ENCODE measurements at places on chromosomes 13 and 19.
A peak's percentile ranks its signal among the peaks of the same experiment; 100 is the strongest.

GRCh38 chr19:14517840-14518505 lies at the start of gene DNAJB1:
DNAJB1 (minus strand) TSS chr19:14518397; CDS start chr19:14518349, 48 bp downstream.
- peak; percentile 54 for DNase-seq

GRCh38 chr13:27161980-27162379 lies 9.6 kb downstream of the USP12 start:
- no peak for DNase-seq

DNA sequence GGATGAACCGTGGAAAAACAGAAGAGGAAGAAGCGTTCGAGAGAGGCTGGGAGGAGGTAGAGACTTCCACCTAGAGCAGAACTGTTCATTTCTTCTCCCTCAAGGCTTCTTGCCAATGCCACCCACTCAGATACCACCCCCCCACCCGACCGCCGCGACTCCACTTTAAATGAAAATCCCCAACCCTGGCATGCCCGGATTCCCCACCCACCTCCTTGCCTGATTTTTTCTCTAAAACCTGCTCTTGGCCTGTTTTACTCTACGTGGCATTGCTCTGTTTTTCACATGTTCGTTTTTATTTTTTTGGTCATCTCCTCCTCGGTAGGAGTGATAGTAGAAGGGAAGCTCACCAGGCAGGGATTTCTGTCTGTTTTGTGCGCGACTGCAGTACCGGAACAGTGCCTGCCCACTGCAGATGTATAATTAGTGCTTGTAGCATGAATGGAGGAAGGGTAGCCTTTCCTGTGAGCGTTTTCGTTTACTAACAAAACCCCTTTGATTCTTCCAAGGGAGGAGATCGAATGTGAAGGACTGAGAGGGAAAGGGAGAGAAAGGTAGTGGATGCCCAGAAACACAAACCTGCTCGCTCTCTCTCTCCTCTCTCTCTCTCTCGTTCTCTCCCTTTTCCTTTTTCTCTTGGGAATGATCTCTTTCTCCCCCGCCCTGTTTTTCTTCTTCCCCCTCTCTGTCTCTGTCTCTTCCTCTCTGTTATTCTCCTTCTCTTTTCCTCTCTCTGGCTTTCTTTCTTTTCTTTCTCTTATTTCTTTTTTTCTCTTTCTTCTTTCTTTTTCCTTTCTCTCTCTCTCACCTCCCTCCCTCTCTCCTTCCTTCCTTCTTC lies 2.2 kb downstream of the CD70 start:
- no peak for DNase-seq

DNA sequence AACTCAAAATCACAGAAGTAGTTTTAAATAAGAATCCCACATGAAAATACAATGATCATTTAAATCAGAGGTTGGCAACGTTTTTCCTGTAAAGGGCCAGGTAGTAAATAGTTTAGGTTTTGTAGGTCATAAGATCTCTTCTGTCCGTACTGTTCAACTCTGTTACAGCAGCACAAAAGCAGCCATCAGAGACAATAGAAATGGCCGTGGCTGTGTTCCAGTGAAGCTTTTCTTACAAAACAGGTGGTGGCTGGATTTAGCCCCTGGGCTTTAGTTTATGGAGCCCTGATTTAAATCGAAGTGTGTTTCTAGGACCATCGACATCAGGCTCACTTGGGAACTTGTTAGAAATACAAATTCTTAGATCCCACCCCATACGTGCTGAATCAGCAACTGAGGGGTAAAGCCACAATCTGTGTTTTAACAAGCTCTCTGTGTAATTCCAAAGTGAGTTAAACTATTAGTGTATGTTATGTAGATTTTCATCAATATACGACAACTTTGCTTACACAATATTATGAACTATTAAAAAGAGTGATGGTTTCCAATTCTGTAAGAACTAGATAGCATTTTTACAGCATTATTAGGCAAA lies 54.8 kb upstream of the MIR17HG start:
- no peak for DNase-seq

DNA sequence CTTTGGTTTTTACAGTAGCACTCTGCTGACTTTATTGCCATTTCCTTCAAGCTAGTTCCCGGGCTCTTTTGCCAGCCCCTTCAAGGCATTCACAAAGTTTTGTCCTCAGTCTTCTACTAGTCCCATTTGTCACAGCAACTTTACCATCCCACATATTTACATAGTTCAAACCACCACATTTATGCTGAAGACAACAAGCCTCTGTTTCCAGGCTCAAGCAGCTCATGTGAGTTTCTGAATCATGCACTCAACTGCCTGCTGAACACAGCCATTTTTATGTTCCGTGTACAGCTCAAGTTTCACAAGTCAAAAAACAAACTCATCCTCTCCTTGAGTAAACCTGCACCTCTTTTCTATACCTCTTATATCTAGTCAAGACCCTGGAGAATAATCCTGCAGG lies 977.0 kb upstream of the SLC10A2 start:
- DNase-seq = no peak
